Effector memory CD4-positive, alpha-beta T cell (primary cell): ENCODE measurements at places on chromosomes 7 and 10.

DNA sequence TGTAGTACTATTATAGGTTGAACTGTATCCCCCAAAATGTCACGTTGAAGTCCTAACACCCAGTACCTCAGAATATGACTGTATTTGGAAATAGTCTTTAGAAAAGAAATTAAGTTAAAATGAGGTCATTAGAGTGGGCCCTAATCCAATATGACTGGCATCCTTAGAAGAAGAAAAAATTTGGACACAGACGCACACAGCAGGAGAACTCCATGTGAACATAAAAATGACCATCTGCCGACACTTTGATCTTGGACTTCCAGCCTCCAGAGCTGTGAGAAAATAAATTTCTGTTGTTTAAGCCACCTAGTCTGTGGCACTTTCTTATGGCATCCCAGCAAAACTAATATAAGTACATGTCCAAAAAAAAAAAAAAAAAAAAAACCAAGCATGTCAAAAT, 225.8 kb downstream of the PARD3 start:
- no peak for DNase-seq

DNA sequence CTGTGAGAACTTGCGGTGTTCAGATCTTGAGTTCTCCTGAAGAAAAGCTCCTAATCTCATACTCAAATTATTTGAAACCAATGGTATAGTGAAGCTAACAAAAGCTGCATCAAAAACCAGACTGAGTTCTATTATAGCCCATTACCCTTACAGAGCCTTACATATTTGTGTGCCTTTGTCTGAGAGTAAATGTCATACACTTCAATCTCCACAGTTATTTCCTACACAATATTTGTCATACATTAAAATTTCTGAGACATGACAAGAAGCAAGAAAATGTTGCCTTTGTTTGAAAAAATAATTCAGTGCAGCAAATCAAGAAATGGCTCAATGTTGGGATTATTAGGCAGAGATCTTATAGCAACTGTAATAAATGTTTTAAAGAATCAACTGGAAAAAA, 776.1 kb upstream of the MBL2 start:
- no peak for DNase-seq

GRCh38 chr10:69634759-69635425, 4.8 kb downstream of the FAM241B start:
- no peak for DNase-seq

GRCh38 chr10:97046456-97047082, 139.2 kb downstream of the SLIT1 start:
- DNase-seq = no peak

DNA sequence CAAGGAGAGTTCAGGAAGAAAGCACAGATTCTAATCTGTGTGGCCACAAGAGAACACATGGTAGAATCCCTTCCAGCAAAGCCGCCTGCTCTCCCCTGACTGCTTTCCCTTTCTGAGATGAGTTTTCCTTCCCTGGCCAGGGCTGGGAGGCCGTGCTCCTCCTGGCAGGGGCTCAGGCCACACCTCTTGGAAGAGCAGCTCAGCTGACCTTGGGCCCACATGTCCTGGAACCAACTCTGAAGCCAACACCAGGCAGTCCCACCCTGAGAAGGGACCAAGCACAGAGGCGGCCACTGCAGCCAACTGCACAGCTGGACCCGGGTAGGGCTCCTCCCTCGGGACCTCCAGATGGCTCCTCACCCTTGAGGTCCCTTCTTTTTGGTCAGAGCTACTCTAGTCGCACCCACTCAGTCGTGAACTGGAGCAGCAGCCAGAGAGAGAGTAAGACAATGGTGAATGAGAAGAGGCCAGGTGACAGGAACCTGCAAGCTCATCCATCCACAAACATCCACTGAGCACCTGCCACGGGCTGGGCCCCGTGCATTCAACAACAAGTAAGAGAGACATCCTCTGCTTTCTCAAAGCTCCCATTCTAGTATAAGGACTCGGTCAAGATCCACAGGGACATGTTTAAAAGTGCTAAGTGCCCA, 40.3 kb downstream of the FAM53B start:
- DNase-seq = no peak

GRCh38 chr7:148304456-148304855, 286.1 kb upstream of the C7orf33 start:
- no peak for DNase-seq
